ENCODE measurements at places on chromosomes 6 and 20. TPM values are rescaled to one million over a fixed set of nuclear protein-coding genes. Genes with fewer than 3 reads are reported as not detected.

DNA sequence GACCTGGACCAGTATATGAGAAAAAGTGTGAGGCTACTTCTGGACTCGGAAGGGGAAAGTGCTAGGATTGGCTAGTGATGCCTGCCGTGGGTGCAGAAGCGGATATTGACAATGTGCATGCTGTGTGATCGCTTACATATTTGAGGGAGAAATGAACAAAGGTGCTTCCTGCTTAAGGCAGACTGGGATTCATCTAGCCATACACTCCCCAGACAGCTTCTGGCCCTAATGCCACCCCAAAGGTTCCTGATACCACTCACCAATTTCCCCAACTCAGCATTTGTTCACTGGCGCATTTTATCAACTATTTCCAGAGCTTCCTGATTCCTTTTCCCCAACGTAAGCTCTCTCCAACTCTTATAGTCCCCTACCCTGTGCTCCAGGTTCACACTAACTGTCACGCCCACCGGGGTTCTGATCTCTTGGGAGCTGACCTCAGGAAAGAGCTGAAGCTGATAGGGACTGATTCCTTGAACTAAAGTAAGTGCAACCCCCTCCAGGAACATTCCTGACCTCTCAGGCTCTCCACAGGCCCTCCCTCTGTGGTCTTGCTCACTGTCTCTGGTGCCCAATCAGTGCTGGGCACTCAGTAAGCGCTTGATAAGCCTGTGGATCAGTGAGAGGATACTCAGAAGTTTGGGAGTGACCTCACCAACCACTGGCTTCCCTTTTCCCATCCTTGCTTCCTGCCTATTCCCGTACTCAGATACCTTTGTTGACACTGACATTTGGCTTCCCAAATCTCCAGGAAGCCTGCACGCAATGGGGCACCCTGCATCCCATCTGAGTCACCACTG lies 73.3 kb downstream of the MRPL14 start:
- DNase-seq = no peak

GRCh38 chr20:38873050-38873581 lies 53.1 kb upstream of the FAM83D start:
- peak; percentile 95 for DNase-seq

GRCh38 chr6:14516956-14517355 lies 399.4 kb downstream of the CD83 start:
- DNase-seq = no peak

GRCh38 chr6:63099772-63100459 lies 111.4 kb upstream of the FKBP1C start:
- no peak for DNase-seq

DNA sequence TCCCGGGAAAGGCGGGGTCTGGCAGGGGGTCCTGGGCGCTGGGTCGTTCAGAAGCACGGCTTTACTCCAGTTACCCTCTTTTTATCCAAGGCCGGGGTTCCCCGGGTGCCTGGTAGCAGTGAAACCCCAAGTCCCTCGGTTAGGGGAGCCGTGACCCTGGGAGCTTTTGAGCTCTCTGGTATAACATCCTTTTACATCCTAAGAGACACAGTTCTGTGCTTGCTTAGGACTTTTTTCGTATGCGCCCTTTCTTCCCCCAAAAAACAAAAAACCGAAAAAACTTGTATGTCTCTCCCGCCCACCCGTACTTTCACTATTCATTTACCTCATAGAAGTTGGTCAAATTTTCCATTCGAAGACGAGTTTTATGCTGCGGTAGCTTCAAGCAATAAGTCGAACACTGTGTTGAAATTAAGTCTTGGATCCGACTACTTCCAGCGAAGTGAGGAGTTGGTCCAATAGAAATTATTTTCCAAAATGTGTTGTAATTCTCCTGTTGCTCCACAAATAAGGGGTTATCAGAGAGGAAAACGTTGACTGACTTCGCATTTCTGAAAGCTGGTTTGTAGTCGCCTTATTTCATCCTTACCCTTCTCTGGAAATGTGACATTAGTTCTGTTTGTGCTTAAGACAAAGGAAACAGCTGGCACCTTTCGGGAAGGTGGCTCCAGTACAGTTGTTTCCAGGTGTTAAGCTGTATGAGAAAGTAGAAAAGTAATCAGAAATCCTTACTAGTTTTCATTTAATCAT lies 816 bp upstream of the MAN1A1 start:
- peak; percentile 69 for DNase-seq

DNA sequence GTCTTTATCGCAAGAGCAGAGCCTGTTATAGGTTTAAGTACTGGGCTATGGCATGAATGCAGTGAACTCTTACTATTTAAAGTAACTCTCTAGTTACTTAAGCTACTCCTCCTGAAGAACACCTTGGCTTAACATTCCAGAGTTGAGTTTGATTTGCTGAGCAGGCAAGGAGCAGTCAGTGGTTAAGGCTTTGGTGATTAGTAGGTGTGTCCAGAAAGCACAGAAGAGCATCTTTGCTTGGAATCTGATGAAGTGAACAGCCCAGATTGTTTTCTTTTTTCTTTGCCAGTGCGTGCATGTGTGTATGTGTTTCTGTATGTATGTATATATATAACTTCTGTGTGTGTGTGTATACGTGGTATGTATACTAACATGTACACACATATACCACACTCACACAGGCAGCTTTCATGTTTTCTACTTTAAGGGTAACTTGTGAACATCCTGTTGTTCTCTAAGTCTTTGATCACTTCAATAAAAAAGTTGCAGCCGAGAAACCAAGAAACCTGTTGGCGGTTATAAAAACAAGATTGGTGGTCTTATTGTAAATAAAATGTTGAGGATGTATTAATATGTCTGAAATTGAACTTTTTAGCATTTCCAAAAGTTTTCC lies 56.2 kb upstream of the TULP4 start:
- DNase-seq = no peak

- no peak for DNase-seq
These were observed 107.1 kb downstream of the TSHZ2 start for GRCh38 chr20:53079261-53079691.

- no peak for DNase-seq
These were observed 400.4 kb downstream of the BTBD3 start for GRCh38 chr20:12318043-12318442.

DNA sequence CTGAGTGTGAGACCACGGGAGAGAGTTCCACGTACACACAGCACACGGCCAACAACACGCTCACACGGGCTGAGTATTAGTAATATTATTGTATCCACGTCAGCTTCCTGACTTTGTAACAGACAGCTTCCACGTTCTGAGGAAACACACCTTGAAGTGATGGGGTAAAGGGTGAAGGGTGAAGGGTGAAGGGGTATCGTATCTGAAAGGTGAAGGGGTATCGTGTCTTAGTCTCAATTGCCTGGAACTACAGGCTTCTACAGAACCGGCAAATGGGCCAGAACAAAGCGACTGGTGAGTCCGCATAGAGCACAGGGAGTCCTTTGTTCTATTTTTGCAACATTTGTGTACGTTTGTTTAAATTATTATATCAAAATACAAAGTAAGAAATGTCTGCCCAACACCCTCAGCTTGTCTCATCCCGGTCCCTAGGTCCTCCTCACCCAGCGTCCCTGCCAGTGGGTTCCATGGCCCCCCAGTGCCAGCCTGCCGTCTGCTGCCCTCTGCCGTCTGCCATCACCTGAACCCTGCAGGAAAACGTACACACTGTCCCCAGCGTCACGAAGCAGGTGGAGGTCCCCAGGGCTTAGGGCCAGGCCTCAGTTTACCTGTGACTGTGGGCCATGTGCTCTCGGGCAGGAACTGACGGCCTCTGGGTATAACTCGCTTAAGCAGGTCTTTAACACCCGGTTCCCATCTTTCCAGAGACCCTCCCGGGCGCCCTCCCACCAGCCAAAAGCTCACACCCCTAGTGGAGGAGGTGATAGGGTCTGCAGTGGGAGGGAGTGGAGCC lies 4.4 kb upstream of the HELZ2 start:
- DNase-seq = peak; percentile 37

DNA sequence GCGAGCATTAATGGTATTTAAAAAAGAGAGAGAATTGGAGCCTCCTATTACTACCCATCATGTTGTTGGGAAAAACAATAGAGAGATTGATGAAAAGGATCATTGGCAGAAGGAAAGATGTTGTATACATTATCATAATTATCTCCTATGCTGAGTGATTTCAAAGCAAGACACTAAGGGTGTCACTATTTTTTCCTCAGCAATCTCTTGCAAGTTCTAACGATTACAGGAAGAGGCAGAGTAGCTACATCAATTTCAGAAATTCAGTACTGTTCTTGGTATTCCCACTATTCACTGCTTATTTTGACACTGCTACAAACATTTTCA lies 891.2 kb downstream of the C6orf118 start:
- DNase-seq = no peak

DNA sequence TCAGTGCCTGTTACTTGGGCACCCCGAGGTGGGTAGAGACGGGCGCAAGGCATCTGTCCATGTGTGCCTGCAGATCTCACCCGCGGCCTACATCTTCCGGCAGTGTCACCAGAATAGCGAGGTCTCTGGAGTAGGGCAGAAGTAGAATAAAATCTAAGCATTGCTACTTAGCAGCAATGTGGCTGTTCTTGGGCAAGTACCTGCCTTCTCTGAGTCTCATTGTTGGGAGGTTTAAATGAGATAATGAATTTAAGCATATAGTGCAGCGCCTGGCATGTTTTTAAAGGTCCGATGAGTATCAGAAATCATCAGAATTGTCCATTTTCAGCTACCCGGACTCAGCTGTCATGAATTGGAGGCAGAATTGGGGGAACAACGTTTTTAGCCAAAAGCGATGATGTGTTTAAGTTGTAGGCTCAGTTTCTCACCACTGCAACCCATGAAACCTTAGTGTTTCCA lies 800 bp downstream of the ABCC10 start:
- no peak for DNase-seq

DNA sequence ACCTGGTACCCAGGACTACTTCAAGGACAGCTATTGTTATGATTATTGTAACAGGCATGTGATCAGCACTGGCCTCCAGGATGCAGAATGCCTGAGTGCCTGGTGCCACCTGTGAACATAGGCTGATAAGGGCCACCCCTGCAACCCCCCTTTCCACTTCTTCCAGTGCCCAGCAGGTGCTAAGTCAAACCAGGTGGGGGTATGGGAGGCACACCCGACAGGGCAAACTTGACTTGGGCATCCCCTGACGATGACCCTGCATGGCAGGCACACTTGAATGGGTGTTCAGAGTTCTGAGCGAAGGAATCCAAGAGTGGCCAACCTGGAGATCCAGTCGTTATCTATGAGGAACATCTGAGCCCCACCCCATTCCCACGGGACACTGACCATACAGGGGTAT lies 3.4 kb downstream of the ADA start:
- DNase-seq = no peak

DNA sequence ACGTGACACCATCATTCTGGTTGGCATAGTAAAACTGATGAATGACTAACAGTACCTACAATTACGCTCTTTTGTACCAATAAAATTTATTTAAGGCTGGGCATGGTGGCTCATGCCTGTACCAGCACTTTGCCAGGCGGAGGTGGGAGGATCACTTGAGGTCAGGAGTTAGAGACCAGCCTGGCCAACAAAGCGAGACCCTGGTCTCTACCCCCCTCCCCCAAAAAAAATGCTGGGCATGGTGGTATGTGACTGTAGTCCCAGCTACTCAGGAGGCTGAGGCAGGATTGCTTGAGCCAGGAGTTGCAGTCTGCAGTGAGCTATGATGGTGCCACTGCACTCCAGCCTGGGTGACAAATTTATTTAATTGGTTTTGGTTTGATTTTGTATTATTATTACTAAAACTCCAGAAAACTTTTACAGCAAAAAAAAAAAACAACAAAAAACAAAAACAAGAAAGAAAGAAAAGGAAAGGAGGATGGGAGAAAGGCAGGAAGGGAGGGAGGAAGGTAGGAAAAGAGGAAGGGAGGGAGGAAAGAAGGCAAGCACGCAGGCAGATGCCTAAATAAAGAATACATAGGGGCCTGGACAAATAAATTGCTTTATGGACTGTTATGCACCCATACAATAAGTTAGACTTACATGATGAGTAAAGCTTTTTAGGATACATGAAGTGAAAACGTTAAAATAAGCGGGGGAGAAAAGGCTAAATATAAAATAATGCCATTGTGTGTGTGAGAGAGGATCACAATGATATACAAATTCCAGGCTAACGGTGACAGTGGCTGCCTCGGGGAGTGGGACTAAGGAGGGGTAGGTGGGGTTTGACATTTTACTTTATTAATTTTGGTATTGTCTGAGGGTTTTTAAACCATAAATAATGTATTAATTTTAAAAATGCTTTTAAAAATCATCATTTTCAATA lies 682 bp upstream of the ZSCAN9 start:
- DNase-seq = no peak

DNA sequence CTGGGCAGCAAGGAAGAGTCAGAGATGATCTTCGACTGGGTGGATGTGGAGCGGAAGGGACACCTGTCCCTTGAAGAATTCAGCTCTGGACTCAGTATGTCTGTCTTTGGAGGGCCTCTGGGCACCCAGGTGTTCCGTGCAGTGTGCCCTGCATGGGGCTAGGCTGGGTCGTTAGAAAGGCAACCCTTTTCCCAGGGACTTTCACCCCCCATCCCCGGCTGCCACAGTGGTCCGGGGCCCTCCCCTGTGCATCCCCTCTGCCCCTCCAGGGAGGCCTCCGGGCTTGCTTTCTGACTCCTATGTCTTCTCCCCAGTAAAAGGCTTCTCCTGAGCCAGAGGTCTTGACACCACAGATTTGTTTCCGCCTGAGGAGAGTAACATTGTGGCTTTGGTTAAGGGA lies 16.2 kb downstream of the RAB44 start:
- DNase-seq = no peak

GRCh38 chr6:149898966-149899365 lies 1.1 kb upstream of the RAET1E start:
- DNase-seq = no peak

DNA sequence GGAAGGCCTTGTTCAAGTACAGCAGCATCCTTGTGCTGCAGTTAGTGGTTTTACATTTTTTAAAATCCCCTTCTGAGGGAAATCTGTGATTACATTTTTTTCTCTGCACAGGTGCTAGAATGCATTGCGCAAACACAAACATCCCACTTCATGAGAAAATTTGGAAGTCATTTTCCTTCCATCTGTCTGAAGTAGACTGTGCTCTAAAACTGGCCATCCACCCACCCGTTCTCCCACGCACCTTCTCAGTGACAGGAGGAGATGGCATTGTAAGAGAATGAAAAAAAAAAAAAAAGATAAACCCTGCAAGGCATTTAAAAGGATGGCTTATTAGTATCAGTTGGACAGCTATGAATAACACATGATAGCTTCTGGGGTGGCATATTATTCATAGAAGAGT lies 65.0 kb downstream of the SOBP start:
- DNase-seq = no peak

GRCh38 chr6:6932968-6933367 lies 174.8 kb upstream of the RREB1 start:
- DNase-seq = no peak

DACT2 gene
- total RNA-seq = not detected

MYT1 gene
- total RNA-seq = not detected

EPB41L1 gene
- 1.0 TPM for total RNA-seq

PTPRA gene
- 42.0 TPM for total RNA-seq

KIF25 gene
- not detected for total RNA-seq

BPIFB2 gene
- total RNA-seq = not detected

PLA2G7 gene
- total RNA-seq = not detected

CFB gene
- total RNA-seq = 0.43 TPM

UBE2C gene
- total RNA-seq = 149 TPM
